ENCODE measurements at places on chromosomes 13 and 19. TPM values are rescaled to one million over a fixed set of nuclear protein-coding genes. Genes with fewer than 3 reads are reported as not detected.

DNA sequence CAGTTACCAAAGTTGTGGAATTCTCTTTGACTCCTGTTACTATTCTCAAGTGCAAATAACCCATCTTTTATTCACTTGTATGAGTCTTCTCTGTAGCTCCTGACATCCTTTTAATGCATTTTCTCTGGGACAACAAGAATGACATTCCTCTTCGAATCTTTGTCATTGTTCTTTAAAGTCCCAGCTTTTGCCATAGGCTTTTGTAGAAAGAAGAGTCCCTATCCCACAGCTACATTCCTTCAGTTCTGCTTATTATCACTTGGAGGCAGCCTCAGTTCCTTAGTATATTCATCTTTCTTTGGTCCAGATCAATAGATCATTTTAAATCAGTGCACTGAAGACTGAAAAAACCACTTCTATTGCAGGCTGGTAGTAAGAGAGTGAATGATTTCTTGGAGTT, 560.2 kb downstream of the DACH1 start:
- no peak overlapping the region for H3K27ac ChIP-seq
- DNase-seq: no peak
- H3K4me3 ChIP-seq: no peak overlapping the region
- H3K36me3 ChIP-seq: no peaks in the 10 kb centered on the region
- no peaks in the 10 kb centered on the region for H3K4me1 ChIP-seq
- H3K27me3 ChIP-seq: no peaks in the 10 kb centered on the region

- H3K27me3 ChIP-seq: no peaks in the 10 kb centered on the region
- no peak for DNase-seq
- no peak overlapping the region for H3K27ac ChIP-seq
- H3K4me3 ChIP-seq: no peak overlapping the region
Observed at GRCh38 chr13:43134868-43135267, 111.5 kb downstream of the DNAJC15 start.

- H3K36me3 ChIP-seq: no peaks in the 10 kb centered on the region
- DNase-seq: no peak
- H3K27ac ChIP-seq: no peak overlapping the region
Observed at GRCh38 chr19:6297202-6297601, 17.4 kb upstream of the MLLT1 start.

DNA sequence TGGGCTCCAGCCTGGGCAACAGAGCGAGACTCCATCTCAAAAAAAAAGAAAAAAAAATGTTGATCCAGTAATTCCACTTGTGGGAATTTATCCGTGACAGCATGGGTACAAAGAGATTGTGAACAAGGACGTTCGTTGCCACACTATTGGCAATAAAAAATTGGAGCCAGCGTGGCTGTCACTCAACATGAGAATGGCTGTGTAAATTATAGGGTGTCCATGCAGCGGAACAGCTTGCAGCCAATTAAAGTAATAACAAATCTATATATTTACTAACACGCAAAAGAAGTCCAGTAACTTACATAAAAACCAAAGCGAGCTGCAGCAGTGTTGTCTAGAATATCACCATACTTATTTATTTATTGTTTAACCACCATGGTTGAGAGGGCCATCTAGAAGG, 19.3 kb downstream of the DPF1 start:
- no peak overlapping the region for H3K27ac ChIP-seq
- H3K4me1 ChIP-seq: no peaks in the 10 kb centered on the region
- no peak overlapping the region for H3K4me3 ChIP-seq
- H3K36me3 ChIP-seq: peaks cover 6% of the 10 kb centered on the region
- H3K27me3 ChIP-seq: no peaks in the 10 kb centered on the region

GRCh38 chr13:55553701-55554100, 1587.0 kb upstream of the PRR20A start:
- no peak overlapping the region for H3K4me3 ChIP-seq
- H3K36me3 ChIP-seq: no peaks in the 10 kb centered on the region
- no peak overlapping the region for H3K27ac ChIP-seq
- DNase-seq: no peak
- H3K27me3 ChIP-seq: peaks cover 3% of the 10 kb centered on the region

Gene PBX4
- 0.59 TPM for total RNA-seq

Gene DCT
- total RNA-seq: 0.08 TPM

Gene ZNF569
- 6.2 TPM for total RNA-seq
